ENCODE measurements at places on chromosomes 3 and 15. TPM values are rescaled to one million over a fixed set of nuclear protein-coding genes. Genes with fewer than 3 reads are reported as not detected.

- DNase-seq, result no peak
Measured at GRCh38 chr3:115930168-115930567, 306.9 kb downstream of the GAP43 start.

GATA2 gene
- total RNA-seq, result 3.3 TPM

- no peak for DNase-seq
Measured at GRCh38 chr15:39025321-39025720, 460.7 kb upstream of the RASGRP1 start.

DNA sequence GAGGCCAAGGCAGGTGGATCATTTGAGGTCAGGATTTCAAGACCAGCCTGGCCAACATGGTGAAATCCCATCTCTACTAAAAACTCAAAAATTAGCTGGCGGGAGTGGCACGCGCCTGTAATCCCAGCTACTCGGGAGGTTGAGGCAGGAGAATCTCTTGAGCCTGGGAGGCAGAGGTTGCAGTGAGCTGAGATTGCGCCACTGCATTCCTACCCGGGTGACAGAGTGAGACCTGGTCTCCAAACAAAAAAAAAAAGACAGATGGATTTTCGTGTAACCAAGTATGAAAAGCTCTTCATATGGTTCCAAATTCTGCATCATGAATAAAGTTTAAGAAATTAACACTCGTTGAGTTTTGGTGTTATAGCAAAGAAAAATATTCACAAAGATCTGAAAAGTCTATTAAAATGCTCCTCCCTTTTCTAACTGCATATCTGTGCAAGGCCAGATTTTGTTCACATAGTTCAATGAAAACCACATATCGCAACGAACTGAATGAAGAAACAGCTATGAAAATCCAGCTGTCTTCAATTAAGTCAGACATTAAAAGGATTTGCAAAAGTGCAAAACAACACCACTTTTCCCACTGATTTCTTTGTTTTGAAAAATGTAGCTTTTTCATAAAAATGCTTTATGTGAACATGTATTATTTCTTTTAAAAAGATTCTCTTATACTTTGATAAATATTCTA is 23.8 kb upstream of the FBLN2 start:
- DNase-seq, result peak; percentile 33

- DNase-seq, result no peak
Measured at GRCh38 chr15:92197746-92198145, 195.9 kb upstream of the ST8SIA2 start.

CAMK2N2 gene
- total RNA-seq, result not detected

KLHL25 gene
- total RNA-seq, result 8.2 TPM

DNA sequence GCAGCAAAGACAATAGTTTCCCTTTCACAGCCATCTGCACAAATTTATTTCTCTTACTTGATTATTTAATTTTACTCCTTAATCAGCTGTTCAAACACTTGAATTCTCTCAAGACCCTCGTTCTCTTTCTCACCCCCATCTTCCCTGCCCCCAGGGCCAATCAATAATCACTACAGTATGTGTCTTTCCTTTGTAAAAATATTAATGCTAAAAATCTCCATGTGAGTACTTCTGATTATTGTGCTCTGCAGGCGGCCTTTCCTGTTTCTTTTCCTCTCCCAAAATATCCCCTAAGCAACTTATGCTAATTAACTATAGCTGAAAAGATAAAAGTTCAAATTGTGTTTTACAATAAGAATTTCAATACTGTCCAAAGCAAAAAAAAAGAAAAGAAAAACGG is 617.0 kb upstream of the CBLB start:
- no peak for DNase-seq

SNTN gene
- total RNA-seq, result not detected

- no peak for DNase-seq
Measured at GRCh38 chr3:161800985-161801559, 304.5 kb downstream of the OTOL1 start.

GRCh38 chr3:192993411-192993810 is 75.8 kb upstream of the MB21D2 start:
- no peak for DNase-seq

DNA sequence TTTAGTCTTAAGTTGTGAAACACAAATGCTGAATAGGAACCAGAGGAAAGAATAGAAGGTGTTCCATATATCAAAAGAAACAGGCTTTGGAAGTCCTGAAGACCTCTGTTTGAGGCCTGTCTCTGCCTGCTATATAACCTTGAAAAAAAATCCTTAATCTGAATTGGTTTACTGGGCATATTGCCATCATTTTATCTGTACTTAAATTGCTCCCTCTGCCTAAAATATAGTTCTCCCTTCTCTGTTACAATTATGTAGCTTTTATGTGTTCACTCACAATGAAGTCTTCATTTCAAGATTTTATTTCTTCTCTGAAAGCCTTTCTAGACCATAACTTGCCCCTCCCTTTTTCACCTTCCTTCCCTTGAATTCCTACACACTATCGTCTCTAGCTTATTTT is 21.2 kb downstream of the ARL13B start:
- DNase-seq, result no peak

- no peak for DNase-seq
Measured at GRCh38 chr15:99135194-99135593, 30.3 kb downstream of the SYNM start.

DNA sequence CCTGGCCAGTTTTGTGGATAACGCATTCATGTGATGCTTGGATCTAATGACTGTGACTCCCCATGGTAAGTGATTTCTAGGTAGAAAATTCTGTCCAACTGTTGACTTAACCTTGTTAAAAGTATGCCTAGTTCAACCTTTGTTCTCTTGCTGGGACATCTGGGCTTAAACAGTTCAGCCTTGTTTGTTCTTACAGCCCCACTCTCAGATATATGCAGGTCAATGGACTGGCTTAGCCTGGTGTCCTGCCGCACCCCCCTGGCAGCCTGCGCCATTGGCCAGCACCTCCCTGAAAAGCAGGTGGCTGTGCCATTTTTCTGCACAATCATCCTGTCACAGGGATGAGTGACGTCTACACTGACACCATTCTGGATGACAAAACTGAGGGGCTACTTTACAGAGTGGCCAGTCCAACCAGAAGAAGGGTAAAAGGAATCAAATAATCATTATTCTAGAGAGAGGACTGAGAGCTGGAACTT is 244.7 kb upstream of the ONECUT1 start:
- DNase-seq, result no peak

GRCh38 chr3:23985747-23986544 is 40.9 kb downstream of the NR1D2 start:
- DNase-seq, result no peak

GRCh38 chr3:179266701-179267211 is 15.8 kb upstream of the KCNMB3 start:
- peak; percentile 12 for DNase-seq

- no peak for DNase-seq
Measured at GRCh38 chr3:25904206-25904605, 114.3 kb downstream of the OXSM start.

ACAD9 gene
- 52.1 TPM for total RNA-seq

GRCh38 chr3:172931746-172932285 is 181.3 kb downstream of the ECT2 start:
- peak; percentile 3 for DNase-seq

GRCh38 chr3:122313281-122313680 is 11.8 kb upstream of the CSTA start:
- DNase-seq, result no peak

DNA sequence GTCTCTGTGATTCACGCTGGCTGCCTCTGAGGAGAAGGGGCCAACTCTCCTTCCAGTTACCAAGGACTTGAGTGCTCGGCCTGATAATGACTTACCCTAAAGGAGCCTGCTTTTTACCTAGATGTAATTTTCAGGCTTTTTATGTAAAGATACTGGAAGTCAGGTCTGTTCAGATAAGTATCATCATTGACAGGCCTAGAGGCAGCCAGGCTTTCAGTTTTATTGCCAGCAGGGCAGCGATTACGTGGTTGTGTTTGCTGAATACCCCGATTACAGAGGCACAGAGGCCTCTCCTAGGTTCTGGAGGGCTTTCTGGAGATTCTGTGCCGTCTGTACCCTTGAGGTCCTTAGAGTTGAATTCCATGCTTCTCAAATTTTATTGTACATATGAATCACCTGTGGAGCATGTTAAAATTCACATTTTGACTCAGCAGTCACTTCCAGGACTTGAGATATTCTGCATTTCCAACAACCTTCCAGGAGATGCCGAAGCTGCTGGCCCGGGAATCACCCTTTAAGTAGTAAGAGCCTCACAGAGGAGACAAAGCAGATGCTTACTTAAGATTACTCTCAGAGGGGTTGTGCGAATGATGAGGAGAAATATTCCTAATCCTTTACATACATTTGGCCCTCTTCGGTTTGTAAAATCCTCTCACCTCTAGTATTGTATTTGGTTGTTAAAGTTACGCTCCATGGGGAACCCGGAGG is 160.1 kb upstream of the BHLHE40 start:
- no peak for DNase-seq

RTP3 gene
- total RNA-seq, result not detected

DLL4 gene
- 7.6 TPM for total RNA-seq

DNA sequence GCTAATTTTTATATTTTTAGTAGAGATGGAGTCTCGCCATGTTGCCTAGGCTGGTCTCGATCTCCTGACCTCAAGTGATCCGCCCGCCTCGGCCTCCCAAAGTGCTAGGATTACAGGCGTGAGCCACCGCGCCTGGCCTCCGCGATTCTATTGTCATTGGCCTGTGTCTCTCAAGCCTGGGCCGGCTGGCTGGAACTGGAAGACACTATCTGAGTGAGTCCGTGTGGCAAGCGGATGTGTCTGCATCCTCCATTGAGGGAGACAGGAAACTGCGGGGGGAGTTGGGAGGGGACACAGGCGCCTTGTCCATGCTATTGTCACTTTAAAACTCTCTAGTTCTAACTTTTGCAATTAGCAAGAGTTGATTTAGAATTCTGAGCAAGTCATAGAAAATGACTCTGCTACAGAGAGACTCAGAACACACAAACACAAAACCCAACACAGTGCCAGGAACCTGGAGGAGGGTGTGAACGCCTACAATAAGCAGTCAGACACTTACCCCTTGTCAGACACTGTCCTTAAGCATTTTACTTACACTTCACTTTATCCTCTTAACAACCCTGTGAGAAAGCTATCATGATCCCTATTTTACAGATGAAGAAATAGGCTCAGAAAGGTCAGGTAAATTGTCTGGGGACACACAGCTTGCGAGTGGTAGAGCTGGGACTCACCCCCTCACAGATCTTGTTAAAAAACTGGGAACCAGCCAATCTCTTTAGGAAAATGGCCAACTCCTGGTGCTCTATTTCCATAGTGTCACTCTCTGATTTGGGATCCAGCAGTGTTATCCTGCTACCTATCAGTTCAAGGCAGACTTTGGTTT is 38.7 kb downstream of the ANP32A start:
- no peak for DNase-seq

SCN11A gene
- total RNA-seq, result 1.9 TPM

GRCh38 chr3:109117939-109118338 is at the start of gene MORC1:
TSS of gene MORC1 (minus strand) at chr3:109118134. CDS start at chr3:109118059, 75 bp downstream.
- DNase-seq, result no peak

DNA sequence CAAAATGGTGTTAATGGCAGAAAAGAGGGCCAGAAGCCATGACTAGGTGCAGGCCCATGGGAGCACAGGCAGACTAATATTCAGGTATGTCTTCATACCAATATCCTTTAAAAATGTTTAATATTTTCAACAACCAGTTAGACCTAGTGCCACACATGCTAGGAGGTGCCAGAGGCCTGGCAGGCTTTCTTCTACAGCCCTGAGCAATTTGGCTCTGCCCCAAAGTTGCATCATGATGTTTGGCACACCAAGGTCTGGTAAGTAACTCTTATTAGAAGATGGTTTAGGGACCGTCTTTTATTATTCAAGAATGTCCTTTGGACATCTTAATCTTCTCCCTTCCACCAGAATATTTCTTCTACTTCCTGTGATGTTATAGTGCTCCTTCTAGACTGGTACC is 34.8 kb downstream of the MITF start:
- DNase-seq, result no peak

DNA sequence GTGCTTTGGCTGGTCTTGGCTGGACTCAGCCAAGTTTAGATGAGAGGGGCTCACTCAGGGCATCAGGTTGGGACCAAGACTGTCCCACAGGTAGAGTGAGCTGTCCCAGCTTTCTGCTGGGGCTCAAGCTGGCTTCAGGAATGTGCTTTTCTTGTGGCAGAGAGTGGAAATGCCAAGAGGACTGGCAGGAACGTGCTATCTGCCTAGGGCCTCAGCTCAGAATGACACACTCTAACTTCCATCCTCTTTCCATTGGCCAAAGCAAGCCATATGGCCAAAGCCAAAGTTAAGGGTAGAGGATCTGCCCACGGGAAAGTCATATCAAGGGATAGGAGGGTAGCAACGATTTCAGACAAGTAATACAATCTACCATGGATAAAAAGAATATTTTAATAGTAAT is 178.8 kb downstream of the ABHD5 start:
- no peak for DNase-seq

GRCh38 chr3:62574266-62574898 is 201.0 kb upstream of the FEZF2 start:
- DNase-seq, result no peak

Measured in skin of body (tissue), 3 donors.